ENCODE measurements at places on chromosomes 5 and 9.
A peak's percentile ranks its signal among the peaks of the same experiment; 100 is the strongest.

DNA sequence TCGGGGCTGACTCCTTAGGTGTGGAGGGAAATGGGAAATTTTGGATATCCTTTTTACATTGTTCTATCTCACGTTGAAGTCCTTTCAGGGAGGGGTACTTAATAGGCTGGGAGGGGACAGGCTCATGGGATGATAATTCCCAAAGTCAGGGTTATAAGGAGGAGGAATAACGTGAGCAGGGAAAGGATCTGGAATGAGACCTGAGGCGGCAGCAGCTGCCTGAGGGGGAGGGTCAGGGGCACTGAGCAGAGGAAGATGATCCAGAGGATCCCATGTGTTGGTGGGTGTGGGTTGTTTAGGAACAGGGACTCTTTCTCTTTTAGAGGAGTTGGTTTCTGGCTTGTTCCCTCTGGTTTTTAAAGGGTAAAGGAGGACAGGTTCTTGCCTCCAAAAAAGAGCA is 18.7 kb downstream of the IFT74 start:
- DNase-seq, result no peak

DNA sequence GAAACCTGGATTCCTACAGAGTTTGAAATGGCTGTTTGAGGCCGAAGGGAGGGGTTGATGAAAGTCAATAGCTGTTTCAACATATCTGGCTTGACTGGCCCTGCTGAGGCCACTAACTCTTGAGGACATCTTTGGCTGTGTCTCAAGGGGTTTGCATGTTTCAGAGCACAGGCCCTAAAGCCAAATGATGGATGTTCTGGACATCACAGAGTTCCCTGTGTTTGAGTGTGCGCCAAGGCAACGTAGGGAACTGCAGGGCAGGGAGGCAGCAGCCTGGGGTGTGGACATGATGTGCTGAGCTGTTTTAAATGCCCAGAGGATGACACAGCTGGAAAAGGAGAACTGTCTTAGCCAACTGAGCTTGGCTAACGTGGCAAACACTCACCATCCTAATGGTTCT is 89.6 kb downstream of the RAPGEF1 start:
- DNase-seq, result peak; percentile 91

DNA sequence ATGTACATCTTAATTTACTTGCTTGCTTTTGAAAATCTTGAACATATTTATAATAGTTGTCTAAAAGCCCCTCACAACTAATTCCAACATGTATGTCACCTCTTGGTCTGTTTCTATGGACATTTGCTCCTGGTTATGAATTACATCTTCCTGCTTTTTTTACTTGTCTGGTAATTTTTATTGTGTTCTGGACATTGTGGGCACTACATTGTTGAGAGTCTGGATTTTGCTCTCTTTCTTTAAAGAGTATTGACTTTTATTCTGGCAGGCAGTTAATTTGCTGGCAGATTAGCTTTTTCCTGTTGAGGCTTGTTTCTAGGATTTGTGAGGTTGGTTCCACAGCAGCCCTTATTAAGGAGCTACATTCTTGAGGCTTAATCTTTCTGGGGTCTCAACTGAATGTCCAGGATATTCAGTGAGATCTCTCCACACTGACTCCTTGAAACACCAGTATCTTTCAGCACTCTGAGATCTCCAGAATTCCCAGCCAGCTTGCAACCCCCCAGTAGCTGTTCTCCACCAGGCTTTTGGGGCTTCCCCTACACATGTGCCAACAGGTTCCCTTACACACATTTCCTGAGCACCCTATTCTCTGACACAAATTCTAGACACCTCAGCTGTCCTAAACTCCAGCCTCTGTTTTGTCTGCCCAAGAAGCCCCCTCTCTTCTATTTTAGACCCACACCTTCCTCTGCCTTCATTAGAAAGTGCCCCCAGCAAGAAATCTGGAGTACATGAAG is 27.4 kb downstream of the KIAA1191 start:
- no peak for DNase-seq

GRCh38 chr5:124869426-124870033 is 123.1 kb upstream of the ZNF608 start:
- DNase-seq, result no peak

DNA sequence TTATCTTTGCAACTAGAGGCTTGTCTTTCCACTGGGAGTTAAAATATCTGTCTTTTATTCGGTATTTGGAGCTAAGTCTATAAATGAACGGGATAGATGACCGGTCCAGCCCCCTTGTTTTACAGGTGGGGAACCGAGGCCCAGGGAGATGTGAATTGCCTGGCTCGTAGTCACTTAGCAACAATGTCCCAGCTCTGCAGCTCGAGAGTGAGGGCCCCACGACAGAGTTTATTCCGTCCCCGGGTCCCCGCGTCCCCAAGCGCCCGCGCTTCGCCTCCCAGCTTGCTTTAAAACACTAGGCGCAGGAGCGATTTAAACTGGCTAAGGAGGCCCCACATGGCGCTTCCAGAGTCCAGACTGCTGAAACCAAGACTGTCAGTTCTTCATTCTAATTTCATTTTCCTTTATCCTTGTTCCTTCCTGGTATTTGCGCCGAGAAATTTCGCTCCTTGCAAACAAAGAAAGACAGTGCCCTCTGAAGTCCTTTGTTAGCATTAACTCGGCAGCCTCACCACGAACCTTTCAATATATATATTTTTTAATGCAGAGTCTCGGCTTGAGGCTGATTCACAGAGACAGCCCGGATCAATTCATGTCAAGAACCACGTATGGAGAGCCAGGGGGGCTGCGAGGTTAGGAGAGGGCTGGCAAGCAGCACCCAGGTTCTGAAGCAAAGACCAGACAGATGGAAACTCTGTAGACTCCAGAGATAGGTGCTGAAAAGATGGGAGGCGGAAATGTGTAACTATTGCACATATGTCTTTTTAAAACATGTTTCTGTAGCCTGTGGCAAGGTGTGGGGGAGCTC is 1.4 kb upstream of the ENC1 start:
- peak; percentile 72 for DNase-seq

DNA sequence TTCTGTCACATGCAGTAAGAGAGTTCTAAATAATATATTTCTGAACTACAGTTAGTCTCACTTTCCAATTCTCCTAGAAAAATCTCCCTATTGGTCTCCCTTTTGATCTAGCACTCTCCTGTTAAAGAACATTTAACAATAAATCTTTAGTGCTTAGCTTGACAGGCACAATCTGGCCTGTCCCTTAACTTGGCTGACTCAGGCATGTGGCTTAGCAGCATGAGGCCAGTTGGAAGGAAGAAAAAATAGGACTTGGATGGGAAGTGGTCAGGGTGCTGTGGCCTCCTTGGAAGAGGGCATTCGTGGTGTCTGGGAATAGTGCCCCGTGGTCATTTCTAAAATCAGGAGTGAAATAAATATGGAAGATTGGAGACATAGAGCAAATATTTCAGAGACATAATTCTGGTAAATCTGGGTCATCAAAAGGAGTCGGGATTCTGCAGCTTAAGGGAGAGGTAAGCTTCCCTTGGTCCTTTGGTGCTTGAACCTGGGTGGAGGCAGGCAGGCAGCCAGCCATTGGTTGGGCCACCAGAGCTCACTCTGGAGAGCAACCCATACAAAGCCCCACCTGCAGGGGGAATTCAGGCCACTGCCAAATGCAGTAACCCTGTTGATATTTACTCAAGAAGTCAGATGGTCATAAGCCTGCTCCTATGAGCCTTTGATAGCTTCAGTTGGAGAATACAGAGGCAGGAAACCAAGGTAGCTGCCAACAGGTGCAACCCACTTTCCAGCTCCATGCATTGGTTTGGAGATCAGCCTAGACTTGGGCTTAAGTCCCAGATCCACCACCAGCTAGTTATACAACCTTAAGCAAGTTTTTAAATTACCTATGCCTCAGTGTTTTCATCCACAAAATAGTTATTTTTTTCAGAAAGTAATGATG is 28.8 kb upstream of the TLE4 start:
- no peak for DNase-seq

DNA sequence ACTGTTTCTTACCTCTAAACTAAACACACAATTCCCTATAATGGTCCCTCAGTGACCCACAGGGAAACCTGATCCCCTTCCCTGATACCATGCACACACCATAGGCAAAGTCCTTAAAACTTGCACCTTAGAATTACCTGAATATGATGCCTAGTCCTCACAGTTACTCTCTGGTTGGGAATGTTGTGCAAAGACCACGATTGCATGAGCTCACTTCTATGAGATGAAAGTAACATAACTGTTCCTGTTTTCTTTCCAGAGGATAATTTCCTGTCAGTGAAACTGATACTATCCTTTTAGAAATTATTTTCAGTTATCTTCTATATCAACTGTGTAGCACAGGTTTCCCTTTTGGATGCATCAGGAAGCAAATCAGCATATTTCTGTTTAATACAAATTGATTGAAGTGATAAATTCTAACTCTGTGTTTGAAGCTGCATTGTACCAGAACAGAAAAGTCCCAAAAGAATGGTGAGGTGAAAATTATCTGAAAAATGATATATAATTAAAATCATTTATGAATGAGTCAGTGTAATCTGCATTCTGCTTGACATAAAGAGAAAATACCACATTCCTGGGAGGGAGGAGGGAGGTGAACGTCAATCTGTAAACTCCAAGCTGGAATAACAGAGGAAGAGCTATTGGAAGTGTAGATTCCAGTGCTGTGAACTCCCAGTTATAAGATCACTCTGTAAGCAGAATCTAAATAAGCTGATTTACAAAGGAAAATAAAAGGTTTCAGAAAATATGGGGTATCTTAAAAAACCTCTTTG is 51.2 kb upstream of the TNFAIP8 start:
- no peak for DNase-seq

GRCh38 chr9:98142182-98142907 is 23.3 kb upstream of the TRIM14 start:
- DNase-seq, result peak; percentile 41

DNA sequence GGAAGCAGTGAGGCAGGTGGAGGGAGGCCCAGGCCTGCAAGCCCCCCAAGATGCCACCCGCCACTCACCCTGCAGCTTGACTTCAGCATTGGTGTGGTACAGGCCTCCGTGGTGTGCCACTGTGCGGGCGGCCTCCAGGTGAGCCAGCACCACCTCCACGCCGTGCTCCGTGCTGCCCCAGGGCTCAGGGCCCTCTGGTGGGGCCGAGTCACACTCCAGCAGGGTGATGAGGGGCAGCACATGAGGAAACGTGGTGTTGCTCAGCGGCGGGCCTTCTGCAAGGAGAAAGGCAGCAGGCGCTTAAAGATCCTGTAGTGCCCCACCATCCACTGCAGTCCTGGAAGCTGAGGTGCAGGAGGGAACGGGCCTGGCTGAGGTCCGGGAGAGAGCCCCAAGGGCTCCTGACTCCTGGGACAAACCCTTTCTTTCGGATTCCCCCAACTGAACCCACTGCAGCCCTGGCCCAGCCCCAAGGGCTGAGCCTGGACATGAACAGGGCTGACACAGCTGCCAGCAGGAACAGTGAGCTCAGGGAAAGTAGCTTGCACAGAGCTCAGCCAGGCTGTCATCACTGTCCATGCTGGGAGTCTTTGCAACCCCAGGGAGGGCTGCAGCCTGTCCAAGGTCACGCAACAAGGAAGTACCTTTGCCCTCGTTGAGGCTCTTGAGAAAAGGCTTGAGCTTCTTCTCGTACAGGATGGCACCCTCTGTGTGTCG is 4.7 kb upstream of the TOR2A start:
- DNase-seq, result peak; percentile 33

- DNase-seq, result no peak
Observed at GRCh38 chr5:103394676-103395075, 136.1 kb downstream of the MACIR start.

- DNase-seq, result no peak
Observed at GRCh38 chr5:135265497-135266302, 133.3 kb downstream of the MACROH2A1 start.

DNA sequence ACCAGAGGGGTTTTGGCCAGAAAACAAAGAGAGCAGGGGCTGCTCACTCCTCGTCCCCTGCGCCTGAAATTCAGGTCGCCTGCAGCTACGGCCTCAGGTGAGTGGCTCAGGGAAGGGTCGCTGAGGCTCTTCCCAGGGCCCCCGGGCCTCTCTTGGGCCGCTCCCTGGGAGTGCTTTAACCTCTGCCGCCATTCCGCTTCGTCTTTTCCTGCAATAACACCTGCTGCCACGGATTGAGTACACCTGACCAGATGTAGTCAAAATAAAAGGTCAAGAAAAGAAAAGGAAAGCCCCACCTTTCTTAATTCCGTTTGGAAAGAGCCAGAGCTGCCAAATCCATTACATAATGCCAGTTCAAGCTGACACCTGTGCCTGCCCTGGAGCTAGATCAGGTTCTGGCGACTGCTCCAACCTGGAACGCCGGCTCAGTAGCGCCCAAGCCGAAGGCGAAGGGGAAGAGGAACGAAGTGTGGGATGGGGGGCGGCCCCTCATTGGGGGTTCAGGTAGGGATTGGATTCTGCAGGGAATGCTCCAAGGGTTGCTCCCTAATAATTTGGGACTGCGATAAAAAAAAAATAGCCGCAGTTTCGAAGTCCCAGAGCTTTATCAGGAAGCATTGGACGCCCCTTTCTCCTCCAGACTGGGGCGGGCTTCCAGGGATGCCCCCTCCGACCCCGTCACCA is 193.9 kb downstream of the MEF2C start:
- no peak for DNase-seq

DNA sequence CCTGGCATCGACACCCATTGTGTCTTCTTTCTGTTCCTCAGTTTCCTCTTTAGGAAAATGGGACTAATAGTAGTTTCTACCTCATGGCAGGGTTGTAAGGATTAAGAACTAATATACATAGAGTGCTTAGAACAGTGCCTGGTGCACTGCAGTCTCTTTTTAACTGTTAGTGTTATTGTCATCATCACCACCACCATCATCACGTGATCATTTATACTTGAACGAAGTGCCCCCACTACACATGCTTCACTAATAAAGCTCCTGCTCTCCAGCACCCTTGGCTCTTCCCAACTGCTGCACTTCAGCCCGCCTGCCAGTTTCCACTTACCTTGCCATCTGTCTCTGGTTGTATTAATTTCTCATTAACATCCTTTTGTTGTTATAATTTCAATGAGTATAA is 35.8 kb upstream of the MAST4 start:
- DNase-seq, result no peak

- DNase-seq, result no peak
Observed at GRCh38 chr5:80755626-80756025, 100.8 kb upstream of the DHFR start.

- DNase-seq, result no peak
Observed at GRCh38 chr5:54632131-54632701, 114.7 kb downstream of the SNX18 start.

GRCh38 chr5:150303660-150304386 is 1.1 kb upstream of the ARSI start:
- DNase-seq, result no peak

DNA sequence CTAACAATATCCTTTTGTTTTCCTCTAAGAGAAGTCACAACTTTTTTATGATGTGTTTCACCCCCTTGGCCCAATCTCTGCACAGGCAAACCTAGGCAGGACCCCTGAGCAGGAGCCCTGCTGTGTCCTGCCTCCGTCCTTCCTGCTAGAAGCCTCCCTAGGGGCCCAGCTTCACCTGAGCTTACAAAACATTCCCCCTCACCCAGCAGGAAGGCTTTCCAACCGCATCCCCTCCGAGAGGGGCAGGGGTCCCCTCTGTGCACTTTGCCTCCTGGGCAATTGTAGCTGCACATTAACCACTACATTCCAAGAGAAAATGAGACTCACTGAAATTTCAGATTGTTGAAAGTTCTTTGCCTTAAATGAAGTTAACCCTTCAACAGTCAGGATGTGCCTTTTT is 176.2 kb downstream of the IRX2 start:
- DNase-seq, result no peak

Data from inflammatory macrophage treated with lipopolysaccharide for 1 hour (primary cell).